Natural killer cell (primary cell): ENCODE measurements at places on chromosomes 5 and 9. TPM values are rescaled to one million over a fixed set of nuclear protein-coding genes. Genes with fewer than 3 reads are reported as not detected.

The MLANA gene
- total RNA-seq = not detected

The PTPRD gene
- total RNA-seq = 0.68 TPM

The ANGPTL2 gene
- total RNA-seq = not detected

The FBP1 gene
- total RNA-seq = 15.5 TPM

The TMEM171 gene
- total RNA-seq = 0.88 TPM

GRCh38 chr5:157842787-157843186 is 16.2 kb downstream of the CLINT1 start:
- H3K36me3 ChIP-seq = peaks cover 7% of the 10 kb centered on the region
- H3K27ac ChIP-seq = no peak overlapping the region
- DNase-seq = no peak
- H3K4me3 ChIP-seq = no peak overlapping the region
- H3K27me3 ChIP-seq = no peaks in the 10 kb centered on the region
- H3K4me1 ChIP-seq = no peaks in the 10 kb centered on the region

DNA sequence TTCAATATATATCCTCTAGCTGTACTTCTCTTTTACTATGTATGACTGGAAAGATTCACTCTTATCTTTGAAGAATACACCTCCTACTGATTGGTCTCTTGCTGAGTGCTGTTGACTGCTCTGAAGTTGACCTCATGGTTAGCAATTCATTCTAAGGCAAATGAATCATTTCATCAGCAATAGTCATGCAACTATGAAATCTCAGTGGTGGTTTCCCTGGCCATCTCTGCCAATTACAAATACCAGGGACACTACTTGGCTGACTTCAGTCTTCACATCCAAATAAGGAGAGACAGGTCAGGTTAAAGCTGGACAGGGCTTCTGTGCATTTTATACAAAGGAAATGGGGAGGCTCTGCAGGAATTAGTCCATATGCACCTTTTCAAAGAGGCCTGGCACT is 333.5 kb upstream of the ACTBL2 start:
- H3K4me1 ChIP-seq = no peaks in the 10 kb centered on the region
- no peak overlapping the region for H3K27ac ChIP-seq
- no peak for DNase-seq

DNA sequence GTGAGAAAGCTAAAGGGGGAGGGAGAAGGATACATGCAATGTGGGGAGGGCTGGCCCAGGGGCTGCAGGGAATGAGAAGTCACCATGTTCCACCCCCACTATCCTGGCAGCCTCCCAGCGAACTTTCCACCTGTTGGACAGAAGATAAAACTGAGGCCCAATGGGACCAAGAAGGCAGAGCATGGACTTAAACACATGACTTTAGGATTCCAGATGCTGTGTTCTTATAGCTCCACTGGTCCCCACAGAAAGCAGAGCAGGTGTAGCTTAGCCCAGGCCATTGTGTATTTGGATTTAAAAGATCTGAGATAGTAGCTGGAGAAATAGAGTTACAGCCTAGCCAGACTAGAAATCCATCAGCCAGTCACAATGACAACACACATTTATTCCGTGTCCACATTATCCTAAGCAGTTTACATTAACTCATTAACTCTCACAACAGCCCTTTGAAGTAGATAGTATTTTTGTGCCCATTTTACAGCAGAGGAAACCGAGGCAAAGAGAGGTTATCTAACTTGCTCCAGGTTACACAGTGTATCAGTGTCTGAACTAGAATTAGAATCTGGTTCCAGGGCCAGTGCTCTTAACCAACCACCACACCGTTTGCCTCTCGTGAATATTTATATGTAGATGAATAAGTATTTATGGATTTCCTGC is 121.0 kb downstream of the RGS3 start:
- peaks cover 82% of the 10 kb centered on the region for H3K4me1 ChIP-seq
- H3K27ac ChIP-seq = no peak overlapping the region
- no peak for DNase-seq
- no peaks in the 10 kb centered on the region for H3K27me3 ChIP-seq
- no peak overlapping the region for H3K4me3 ChIP-seq

GRCh38 chr5:43208658-43209057 is 16.6 kb downstream of the NIM1K start:
- DNase-seq = no peak
- H3K27ac ChIP-seq = no peak overlapping the region
- no peaks in the 10 kb centered on the region for H3K36me3 ChIP-seq
- H3K4me3 ChIP-seq = no peak overlapping the region

GRCh38 chr5:100560860-100561259 is 25.7 kb downstream of the FAM174A start:
- no peak for DNase-seq
- H3K36me3 ChIP-seq = peaks cover 9% of the 10 kb centered on the region
- no peak overlapping the region for H3K27ac ChIP-seq
- no peaks in the 10 kb centered on the region for H3K4me1 ChIP-seq

DNA sequence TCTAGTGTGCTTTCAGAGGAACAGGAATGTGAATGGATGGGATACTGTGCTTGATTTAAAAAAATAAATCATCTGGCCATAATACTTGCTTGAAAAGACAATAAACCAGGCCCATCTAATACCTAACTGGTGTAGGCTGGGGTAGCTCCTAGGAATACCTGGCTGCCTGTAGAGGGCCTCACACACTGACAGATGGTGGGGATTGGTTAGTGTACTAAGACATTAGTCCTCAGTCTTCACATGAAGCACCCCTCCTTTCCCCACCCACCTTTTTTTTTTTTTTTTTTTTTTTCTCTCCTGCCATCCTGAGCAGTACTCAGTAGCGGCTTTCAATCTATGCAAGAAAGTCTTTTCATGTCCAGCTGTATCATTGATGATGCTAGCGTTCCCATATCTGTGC is 130.5 kb downstream of the ADGRV1 start:
- DNase-seq = no peak
- no peaks in the 10 kb centered on the region for H3K36me3 ChIP-seq
- no peaks in the 10 kb centered on the region for H3K27me3 ChIP-seq
- H3K27ac ChIP-seq = no peak overlapping the region
- no peaks in the 10 kb centered on the region for H3K4me1 ChIP-seq

GRCh38 chr5:100974082-100974481 is 71.0 kb upstream of the ST8SIA4 start:
- H3K4me3 ChIP-seq = no peak overlapping the region
- H3K27me3 ChIP-seq = no peaks in the 10 kb centered on the region
- no peaks in the 10 kb centered on the region for H3K4me1 ChIP-seq
- H3K36me3 ChIP-seq = no peaks in the 10 kb centered on the region
- no peak overlapping the region for H3K27ac ChIP-seq
